Stimulated activated CD4-positive, alpha-beta T cell treated with anti-CD3 and anti-CD28 coated beads, Interleukin-4, amount 100 ng/mL, for 24 hours (primary cell): ENCODE measurements at places on chromosomes 7 and 10.

DNA sequence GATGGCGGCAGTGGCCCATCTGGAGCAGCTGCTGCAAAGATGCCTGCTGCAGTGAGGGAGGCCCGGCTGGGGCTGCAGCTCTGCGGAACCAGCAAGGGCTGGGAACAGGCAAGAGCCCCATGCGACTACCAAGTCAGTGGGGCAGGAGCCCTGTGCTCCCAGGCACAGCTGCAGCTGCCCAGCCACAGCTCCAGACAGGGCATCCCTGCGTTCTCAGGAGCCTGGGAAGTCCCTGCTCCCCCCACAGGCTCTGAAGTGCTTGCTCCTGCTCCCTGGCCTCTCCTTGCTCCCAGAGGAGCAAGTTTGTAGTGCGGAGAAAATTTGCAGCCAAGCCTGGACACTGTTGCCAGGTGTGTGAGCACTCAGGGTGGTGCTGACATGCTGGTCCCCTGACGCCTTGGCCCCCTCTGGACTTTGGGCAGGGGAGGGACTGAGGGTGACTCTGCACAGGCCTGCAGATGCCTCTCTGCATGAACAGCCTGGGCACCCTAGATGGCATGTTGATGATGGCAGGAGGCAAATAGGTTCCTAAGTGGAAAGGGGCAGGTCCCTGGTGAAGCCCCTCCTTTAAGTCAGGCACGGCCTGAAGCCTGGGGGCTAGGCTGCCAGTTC lies 105.6 kb downstream of the LYZL1 start:
- no peak for DNase-seq

GRCh38 chr7:25597946-25598345 lies 369.7 kb upstream of the NPVF start:
- no peak for DNase-seq

GRCh38 chr7:29194594-29195427 lies at the start of gene CHN2:
Gene CHN2 (plus strand): TSS chr7:29194775.
- DNase-seq: peak; percentile 14

- DNase-seq: no peak
These were observed 9.7 kb downstream of the ABLIM1 start for GRCh38 chr10:114648368-114648767.

DNA sequence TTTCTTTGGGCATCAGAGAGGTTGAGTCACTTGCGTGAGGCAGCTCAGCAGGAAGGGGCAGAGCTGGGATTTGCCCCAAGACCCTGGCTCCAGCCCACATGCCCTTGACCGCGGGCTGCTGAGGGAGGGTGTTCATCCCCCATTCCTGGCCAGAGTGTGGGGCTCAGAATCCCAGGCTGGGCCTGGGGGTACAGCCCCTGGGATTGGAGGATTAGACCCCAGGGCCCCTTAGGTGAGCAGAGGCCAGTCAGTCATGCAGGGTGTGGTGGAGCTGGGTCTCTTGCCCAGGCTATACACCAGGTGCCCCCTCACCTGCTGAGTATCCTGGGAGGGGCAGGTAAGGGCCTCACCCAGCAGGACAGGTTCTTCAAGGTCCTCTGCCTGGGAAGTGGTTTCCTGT lies 68.4 kb upstream of the ZNF716 start:
- no peak for DNase-seq

- no peak for DNase-seq
These were observed 78.2 kb downstream of the MYL10 start for GRCh38 chr7:101550641-101551541.

- DNase-seq: no peak
These were observed 24.7 kb downstream of the AUTS2 start for GRCh38 chr7:69622960-69623359.

GRCh38 chr7:156318926-156319325 lies 321.6 kb upstream of the RNF32 start:
- DNase-seq: no peak

GRCh38 chr10:712089-712488 lies 22.6 kb upstream of the DIP2C start:
- DNase-seq: no peak

GRCh38 chr7:150923196-150923595 lies 54.9 kb downstream of the KCNH2 start:
- no peak for DNase-seq

DNA sequence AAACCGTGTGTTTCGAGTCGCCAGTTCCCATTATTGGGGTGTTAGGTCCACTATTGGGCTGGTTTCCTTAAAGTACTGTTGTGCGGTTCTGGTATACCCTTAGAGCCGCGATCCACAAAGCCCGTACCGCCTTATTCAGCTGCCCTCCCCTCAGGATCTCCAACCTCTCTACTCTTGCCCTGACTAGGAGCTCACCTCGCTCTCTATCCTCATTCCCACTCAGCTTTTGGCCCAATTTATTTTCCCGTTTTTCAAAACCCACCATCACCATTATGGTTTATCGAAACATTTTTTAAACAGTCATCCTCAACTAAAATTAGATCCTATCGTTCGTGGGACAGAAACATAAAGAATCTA lies 461 bp upstream of the ETV1 start:
- no peak for DNase-seq

DNA sequence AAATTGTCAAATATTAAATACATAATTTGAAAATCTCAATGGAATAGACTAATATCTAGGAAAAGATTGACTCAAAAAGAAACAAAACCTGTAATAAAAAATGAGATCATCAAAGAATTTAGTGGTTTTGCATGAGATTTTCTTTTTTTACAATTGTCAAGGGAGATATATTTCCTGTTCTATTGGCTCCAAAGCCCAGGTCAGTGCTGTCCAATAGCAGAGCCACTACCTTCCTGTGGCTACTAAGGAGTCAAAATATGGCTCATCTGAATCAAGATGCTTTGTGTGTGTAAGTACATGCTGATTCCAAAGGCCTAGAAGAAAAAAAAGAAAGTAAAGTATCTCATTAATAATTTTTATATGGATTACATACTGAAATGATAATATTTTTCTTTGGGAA lies 191.9 kb downstream of the C7orf25 start:
- DNase-seq: no peak

GRCh38 chr7:30269490-30269889 lies 14.9 kb upstream of the ZNRF2 start:
- no peak for DNase-seq

- no peak for DNase-seq
These were observed 676.4 kb upstream of the ANKRD30A start for GRCh38 chr10:36448760-36449691.

- DNase-seq: no peak
These were observed 53.5 kb upstream of the FRMD4A start for GRCh38 chr10:14384116-14384730.
